ENCODE measurements at places on chromosomes 6 and 20. TPM values are rescaled to one million over a fixed set of nuclear protein-coding genes. Genes with fewer than 3 reads are reported as not detected.

The TREML1 gene
- total RNA-seq: not detected

The FGD2 gene
- 4.9 TPM for total RNA-seq

The SLC22A7 gene
- not detected for total RNA-seq

DNA sequence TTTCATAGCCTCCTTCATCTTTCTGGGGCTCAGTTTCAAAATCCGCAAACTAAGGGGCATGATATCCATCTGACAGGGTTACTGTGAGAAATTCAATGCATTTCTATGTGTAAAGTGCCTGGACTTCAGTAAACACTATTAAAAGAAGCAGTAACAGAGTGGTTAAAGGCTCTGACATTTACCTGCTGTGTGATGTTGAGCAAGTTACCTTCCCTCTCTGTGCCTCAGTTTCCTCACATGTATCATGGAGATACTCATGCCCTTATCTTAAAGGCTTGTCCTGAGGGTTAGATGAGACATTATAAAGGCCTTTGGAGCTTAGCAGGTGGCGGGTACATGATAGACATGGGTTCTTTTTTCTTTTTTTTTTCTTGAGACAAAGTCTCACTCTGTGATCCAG, 46.8 kb downstream of the EYA2 start:
- DNase-seq: no peak

DNA sequence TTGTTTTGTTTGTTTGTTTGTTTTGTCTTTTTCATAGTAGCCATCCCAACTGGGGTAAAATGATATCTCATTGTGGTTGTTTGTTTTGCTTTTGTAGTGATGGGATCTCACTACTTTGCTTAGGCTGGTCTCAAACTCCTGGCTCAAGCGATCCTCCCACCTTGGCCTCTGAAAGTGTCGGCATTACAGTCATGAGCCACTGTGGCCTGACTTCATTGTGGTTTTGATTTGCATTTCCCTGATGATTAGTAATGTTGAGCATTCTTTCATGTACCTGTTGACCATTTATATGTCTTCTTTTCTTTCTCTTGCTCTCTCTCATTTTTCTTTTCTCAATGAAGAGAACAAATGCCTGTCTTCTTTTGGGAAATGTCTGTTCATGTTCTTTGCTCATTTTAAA, 30.8 kb upstream of the HLA-DOA start:
- no peak for DNase-seq

GRCh38 chr20:59748619-59749191, 144.4 kb downstream of the PHACTR3 start:
- no peak for DNase-seq

GRCh38 chr6:45759472-45759810, 256.2 kb downstream of the CLIC5 start:
- DNase-seq: no peak

DNA sequence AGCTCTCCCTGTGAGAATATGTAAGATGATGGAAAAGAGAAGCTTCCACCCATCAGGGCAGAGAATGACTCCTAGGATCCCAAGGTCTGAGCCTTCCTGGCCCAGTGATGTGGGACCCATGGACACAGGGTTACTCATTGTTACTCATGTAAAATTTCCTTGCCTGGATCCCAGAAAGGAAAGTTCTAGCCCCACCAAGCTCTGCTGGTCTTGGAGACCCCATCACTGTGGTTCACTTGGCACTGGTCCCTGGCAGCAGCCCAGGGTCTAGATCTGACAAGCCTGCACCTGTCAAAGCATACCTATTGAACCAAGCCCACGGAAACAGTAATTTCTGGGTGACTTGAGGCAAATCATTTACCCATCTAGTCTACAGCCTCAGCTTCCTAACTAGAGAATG, 22.1 kb downstream of the MDGA1 start:
- no peak for DNase-seq

All from activated CD4-positive, alpha-beta memory T cell treated with anti-CD3 and anti-CD28 coated beads, Interleukin-2, amount 10 ng/mL, durations not matched to agents 7 days and 5 days (primary cell).